ENCODE measurements at places on chromosomes 4 and X. TPM values are rescaled to one million over a fixed set of nuclear protein-coding genes. Genes with fewer than 3 reads are reported as not detected.
A peak's percentile ranks its signal among the peaks of the same experiment; 100 is the strongest.

Gene TMPRSS11E
- 15.2 TPM for total RNA-seq

- H3K4me1 ChIP-seq: no peaks in the 10 kb centered on the region
- no peaks in the 10 kb centered on the region for H3K27me3 ChIP-seq
- no peak overlapping the region for H3K4me3 ChIP-seq
- H3K27ac ChIP-seq: no peak overlapping the region
- DNase-seq: no peak
- no peaks in the 10 kb centered on the region for H3K36me3 ChIP-seq
Observed at GRCh38 chr4:10703766-10704429, 19.3 kb upstream of the CLNK start.

- H3K4me3 ChIP-seq: no peak overlapping the region
- H3K36me3 ChIP-seq: no peaks in the 10 kb centered on the region
- H3K4me1 ChIP-seq: no peaks in the 10 kb centered on the region
- peaks cover 4% of the 10 kb centered on the region for H3K27me3 ChIP-seq
- H3K27ac ChIP-seq: peak overlapping the region; percentile 64
- DNase-seq: no peak
Observed at GRCh38 chr4:168744021-168744420, 247.2 kb downstream of the PALLD start.

GRCh38 chrX:24890677-24891076, 125.1 kb downstream of the ARX start:
- no peak overlapping the region for H3K4me3 ChIP-seq
- no peaks in the 10 kb centered on the region for H3K4me1 ChIP-seq
- no peak for DNase-seq
- peaks cover 3% of the 10 kb centered on the region for H3K36me3 ChIP-seq

Data from endodermal cell (in vitro differentiated cells).